ENCODE measurements at places on chromosomes 12 and 14. TPM values are rescaled to one million over a fixed set of nuclear protein-coding genes. Genes with fewer than 3 reads are reported as not detected.

- H3K4me1 ChIP-seq: no peaks in the 10 kb centered on the region
- H3K27ac ChIP-seq: no peak overlapping the region
- no peaks in the 10 kb centered on the region for H3K27me3 ChIP-seq
- DNase-seq: peak; percentile 69
- H3K4me3 ChIP-seq: no peak overlapping the region
- H3K36me3 ChIP-seq: no peaks in the 10 kb centered on the region
Observed at GRCh38 chr14:86237733-86238132, 707.8 kb downstream of the FLRT2 start.

- no peaks in the 10 kb centered on the region for H3K36me3 ChIP-seq
- H3K4me3 ChIP-seq: no peak overlapping the region
- H3K27ac ChIP-seq: no peak overlapping the region
- no peaks in the 10 kb centered on the region for H3K27me3 ChIP-seq
Observed at GRCh38 chr12:69663726-69664125, 35.4 kb downstream of the BEST3 start.

DNA sequence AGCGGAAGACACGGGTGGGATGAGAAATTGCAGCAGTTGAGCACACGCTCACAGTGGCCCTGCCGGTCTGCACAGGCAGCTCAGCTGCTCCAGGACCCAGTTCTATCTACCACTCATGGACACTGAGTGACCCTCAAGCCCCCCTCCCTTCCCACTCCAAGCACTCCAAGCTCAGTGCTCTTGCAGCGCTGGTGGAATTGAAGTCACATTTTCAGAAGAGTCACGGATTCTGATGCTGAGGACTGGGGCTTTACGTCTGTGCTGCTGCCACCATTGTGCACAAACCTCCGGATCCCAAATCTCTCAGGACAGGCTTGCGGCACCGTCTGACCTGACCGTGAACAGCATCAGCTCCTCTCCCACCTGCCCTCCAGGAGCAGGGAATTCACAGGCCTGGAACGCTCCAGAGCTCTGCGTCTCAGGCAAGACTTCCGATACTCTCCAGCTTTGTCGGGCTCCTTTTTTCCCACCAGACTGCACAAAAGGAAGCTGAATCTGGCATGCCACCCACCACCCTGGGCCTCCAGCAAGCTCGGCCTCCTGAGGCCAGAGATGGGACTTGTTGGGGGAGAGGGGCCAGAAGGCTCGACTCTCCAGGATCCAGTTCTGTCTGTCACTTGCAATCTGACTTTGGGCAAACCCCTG lies 213.1 kb upstream of the RTL1 start:
- no peaks in the 10 kb centered on the region for H3K36me3 ChIP-seq
- H3K27ac ChIP-seq: no peak overlapping the region
- no peak overlapping the region for H3K4me3 ChIP-seq
- peak; percentile 53 for DNase-seq
- H3K4me1 ChIP-seq: peaks cover 15% of the 10 kb centered on the region

GRCh38 chr14:92426237-92426636 lies 87.3 kb upstream of the RIN3 start:
- DNase-seq: no peak
- no peak overlapping the region for H3K4me3 ChIP-seq
- no peak overlapping the region for H3K27ac ChIP-seq
- no peaks in the 10 kb centered on the region for H3K4me1 ChIP-seq
- H3K36me3 ChIP-seq: no peaks in the 10 kb centered on the region

GRCh38 chr12:120702637-120703036 lies 7.6 kb upstream of the UNC119B start:
- DNase-seq: no peak
- H3K27me3 ChIP-seq: no peaks in the 10 kb centered on the region
- no peak overlapping the region for H3K4me3 ChIP-seq
- peaks cover 71% of the 10 kb centered on the region for H3K36me3 ChIP-seq
- H3K27ac ChIP-seq: no peak overlapping the region

DNA sequence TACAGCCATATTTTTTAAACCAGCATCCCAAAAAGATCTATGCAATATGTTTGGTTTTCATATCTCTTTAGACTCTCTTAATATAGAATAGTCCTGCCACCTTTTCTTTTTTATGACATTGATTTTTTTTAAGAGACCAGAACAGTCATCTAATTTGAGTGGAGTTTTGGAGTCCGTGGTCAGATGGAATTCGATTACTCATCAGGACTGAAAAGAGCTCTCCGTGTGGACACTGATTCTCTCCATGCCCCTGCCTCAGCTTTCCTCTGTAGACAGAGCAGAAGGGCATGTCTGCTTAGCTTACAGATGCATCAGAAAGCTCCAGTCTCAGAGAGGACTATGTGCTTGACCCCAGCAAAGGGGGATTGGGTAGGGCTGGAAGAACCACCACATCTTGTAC lies 27.8 kb downstream of the SMCO2 start:
- no peaks in the 10 kb centered on the region for H3K4me1 ChIP-seq
- no peaks in the 10 kb centered on the region for H3K36me3 ChIP-seq
- H3K27me3 ChIP-seq: no peaks in the 10 kb centered on the region
- H3K4me3 ChIP-seq: no peak overlapping the region
- no peak for DNase-seq
- H3K27ac ChIP-seq: no peak overlapping the region

GRCh38 chr14:73717711-73718417 lies 3.7 kb upstream of the PNMA1 start:
- peak overlapping the region; percentile 76 for H3K27ac ChIP-seq
- DNase-seq: peak; percentile 79
- no peak overlapping the region for H3K4me3 ChIP-seq
- H3K4me1 ChIP-seq: no peaks in the 10 kb centered on the region

DNA sequence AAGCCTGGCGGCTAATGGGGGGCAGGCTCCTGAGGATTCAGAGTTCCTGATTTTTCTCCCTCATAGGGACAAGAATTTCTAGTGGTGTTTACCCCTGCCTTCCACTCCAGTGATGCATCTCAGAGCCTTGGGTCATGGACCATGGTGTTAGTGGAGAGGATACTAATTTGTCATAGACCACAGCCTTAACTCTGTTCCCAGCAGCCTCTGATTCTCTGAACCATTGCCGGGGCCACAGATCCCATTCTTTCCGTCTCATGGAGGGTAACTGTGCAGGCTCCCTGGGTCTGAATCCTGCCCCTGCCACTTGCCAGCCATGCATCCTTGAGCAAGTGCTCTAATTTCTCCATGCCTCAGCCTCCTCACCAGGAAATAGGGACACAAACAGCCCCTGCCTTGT lies 55.1 kb downstream of the RPH3A start:
- no peak overlapping the region for H3K27ac ChIP-seq
- peak; percentile 31 for DNase-seq
- no peak overlapping the region for H3K4me3 ChIP-seq
- peaks cover 21% of the 10 kb centered on the region for H3K4me1 ChIP-seq
- H3K36me3 ChIP-seq: no peaks in the 10 kb centered on the region

DNA sequence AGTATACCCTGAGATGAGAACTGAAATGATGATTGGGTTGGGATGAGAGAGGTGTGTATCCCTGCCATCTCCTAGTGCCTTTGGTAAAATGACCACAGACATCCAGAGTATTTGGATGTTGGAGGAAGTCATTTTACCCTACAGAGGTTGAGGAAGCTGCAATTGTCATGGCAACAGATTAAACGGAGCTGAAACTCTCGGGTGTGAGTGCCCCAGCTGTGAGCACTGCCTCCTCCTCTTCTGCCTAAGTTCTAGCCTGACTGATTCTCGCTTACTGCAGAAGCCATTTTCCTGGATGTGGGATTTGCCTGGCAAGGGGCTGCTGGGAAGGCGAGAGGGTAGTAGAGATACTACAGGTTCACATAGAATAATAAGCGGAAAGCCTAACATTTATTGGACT lies 10.3 kb upstream of the PPP4R4 start:
- no peak overlapping the region for H3K4me3 ChIP-seq
- no peaks in the 10 kb centered on the region for H3K27me3 ChIP-seq
- H3K36me3 ChIP-seq: no peaks in the 10 kb centered on the region
- H3K4me1 ChIP-seq: no peaks in the 10 kb centered on the region

GARIN6 gene
- total RNA-seq: not detected

SART3 gene
- 80.8 TPM for total RNA-seq

RERG gene
- total RNA-seq: 1.4 TPM

ANAPC7 gene
- total RNA-seq: 86.7 TPM

All from endodermal cell (in vitro differentiated cells).